Type B pancreatic cell (in vitro differentiated cells): ENCODE measurements at places on chromosomes 7 and 10. TPM values are rescaled to one million over a fixed set of nuclear protein-coding genes. Genes with fewer than 3 reads are reported as not detected.
A peak's percentile ranks its signal among the peaks of the same experiment; 100 is the strongest.

- no peak overlapping the region for H3K4me3 ChIP-seq
- peaks cover 3% of the 10 kb centered on the region for H3K4me1 ChIP-seq
- no peaks in the 10 kb centered on the region for H3K36me3 ChIP-seq
- no peak for DNase-seq
Observed at GRCh38 chr7:52584041-52584440, 451.4 kb upstream of the POM121L12 start.

DNA sequence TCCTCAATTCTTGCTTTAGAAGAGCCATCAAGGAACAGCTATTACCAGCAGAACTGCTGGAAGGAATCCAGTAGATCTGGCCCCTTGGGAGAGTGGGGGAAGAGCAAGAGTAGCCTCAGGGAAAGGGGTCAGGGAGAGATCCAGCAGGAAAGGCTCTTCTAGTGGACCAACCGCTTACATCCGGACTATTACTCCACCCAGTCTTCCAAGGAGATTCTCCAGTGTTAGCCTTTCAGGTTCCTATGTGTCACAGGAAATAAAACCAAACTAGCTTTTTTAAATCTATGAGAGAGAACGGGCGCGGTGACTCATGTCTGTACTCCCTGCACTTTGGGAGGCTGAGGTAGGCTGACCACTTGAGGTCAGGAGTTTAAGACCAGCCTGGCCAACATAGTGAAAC is 34.3 kb downstream of the TET1 start:
- H3K4me3 ChIP-seq, result no peak overlapping the region
- peak overlapping the region; percentile 53 for H3K27ac ChIP-seq
- no peak for DNase-seq
- H3K36me3 ChIP-seq, result peaks cover 6% of the 10 kb centered on the region
- H3K4me1 ChIP-seq, result peaks cover 22% of the 10 kb centered on the region

GRCh38 chr10:32002531-32002930 is 53.7 kb downstream of the KIF5B start:
- H3K27ac ChIP-seq, result no peak overlapping the region
- H3K36me3 ChIP-seq, result peaks cover 3% of the 10 kb centered on the region
- H3K27me3 ChIP-seq, result no peaks in the 10 kb centered on the region
- peaks cover 6% of the 10 kb centered on the region for H3K4me1 ChIP-seq
- DNase-seq, result no peak

DNA sequence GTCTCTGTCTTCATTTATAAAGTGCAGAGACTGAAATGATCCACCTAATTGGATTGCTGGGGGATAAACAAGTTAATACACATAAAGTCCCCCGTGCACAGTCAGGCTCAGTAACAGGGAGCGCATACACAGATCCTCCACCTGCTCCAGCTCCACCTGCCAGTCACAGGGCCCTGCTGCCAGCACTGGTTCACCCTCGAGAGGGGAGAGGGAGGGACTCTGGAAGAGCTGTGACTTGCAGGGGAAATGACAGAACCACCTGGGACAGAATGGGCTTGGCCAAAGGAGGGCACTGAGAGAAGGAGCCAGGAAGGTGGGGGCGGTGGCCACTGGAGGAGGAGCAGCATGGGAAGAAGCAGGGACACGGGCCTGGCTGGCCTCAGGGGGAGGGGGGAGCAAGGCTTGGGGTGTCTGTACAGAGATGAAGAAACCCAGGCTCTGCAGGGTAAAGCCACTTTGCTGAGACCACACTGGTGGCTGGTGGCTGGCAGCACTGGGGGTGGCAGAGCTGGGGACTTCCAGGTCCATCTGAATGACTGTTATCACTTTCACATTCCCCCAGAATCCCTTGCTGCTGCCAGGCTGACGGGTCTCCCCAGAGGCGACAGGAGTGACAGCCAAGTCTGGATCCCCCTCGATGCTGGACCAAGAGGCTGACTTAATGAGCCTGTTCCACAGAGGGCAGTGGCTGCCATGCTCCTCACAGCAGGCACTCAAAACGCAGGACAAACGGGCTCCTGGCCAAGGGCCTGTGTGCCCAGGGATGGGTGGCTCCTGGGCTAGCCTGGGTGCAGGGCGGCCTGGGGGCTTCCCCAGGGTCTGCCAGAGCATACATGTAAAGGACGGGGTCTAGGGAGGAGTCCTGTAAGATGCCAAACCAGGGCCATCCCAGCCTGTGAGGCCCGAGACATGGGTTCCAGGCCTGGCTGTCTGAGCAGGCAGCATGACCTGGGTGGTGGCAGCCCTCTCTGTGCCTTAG is 151.1 kb downstream of the SH3PXD2A start:
- H3K4me1 ChIP-seq, result no peaks in the 10 kb centered on the region
- no peak overlapping the region for H3K27ac ChIP-seq

- H3K27ac ChIP-seq, result no peak overlapping the region
- H3K27me3 ChIP-seq, result no peaks in the 10 kb centered on the region
- H3K36me3 ChIP-seq, result peaks cover 27% of the 10 kb centered on the region
- H3K4me1 ChIP-seq, result peaks cover 20% of the 10 kb centered on the region
Observed at GRCh38 chr10:11563936-11564335, 47.5 kb downstream of the USP6NL start.

DNA sequence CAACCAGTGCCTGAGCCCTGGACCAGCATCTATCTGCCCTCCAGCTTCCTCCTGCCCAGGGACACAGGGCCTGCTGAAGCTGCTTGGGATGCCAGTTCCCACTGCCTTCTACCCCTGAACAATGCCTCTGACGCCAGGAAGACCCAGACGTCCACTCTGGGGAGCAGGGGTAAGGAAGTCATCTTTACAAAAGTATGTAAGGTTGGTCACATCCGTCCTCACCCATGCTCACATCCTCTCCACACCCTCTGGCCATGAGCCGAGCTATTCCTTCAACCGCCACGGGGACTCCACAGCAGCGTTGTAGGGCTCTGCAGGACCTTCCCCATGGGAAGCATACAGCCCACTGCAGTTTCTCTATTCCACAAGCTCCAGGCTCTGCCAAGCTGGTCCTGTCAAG is 58.5 kb downstream of the CLRN3 start:
- no peaks in the 10 kb centered on the region for H3K36me3 ChIP-seq
- H3K4me3 ChIP-seq, result no peak overlapping the region
- H3K27me3 ChIP-seq, result peaks cover 48% of the 10 kb centered on the region
- no peak for DNase-seq

DNA sequence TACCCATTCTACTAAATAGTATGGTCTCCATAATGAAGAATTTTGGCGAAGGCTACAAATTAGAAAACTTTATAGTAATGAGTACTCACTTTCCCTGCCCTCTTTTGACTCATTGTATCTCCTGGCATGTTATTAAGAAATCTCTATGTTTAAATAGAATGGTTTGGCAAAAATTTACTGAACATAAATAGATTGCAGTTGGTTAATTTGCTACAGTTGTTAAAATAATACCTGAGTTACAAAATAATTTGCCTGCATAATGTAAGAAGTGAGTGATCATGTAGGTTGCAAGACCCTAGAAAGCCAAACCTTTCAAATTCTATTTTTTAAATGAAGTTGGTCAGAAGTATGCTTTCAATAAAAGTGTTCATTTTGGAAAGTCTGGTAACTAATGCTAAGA is 176.8 kb upstream of the AHR start:
- H3K27me3 ChIP-seq, result no peaks in the 10 kb centered on the region
- no peak for DNase-seq
- no peak overlapping the region for H3K4me3 ChIP-seq
- H3K4me1 ChIP-seq, result no peaks in the 10 kb centered on the region
- H3K27ac ChIP-seq, result no peak overlapping the region

GRCh38 chr10:50467209-50467608 is 156.5 kb downstream of the SGMS1 start:
- no peak for DNase-seq
- H3K4me3 ChIP-seq, result no peak overlapping the region
- no peaks in the 10 kb centered on the region for H3K27me3 ChIP-seq
- no peak overlapping the region for H3K27ac ChIP-seq
- H3K4me1 ChIP-seq, result peaks cover 19% of the 10 kb centered on the region

DNA sequence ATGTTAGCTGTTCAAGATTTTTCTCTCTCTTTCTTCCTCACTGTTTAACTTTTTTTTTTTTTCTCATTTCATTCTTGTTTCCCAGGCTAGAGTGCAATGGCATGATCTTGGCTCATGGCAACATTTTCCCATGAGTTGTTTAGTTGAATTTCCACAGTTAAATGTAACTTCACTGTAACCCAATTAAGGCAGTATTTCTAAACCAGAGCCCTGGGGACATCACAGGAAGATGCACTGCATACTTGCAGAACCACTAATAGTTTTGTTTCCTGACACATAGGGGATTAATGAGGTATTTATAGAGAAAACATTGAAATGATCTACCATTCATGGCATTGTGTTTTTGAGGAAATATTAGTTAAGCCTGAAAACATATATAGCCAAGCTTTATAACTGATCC is 795.6 kb upstream of the GHITM start:
- H3K4me3 ChIP-seq, result no peak overlapping the region
- no peak for DNase-seq
- peaks cover 5% of the 10 kb centered on the region for H3K27me3 ChIP-seq
- H3K4me1 ChIP-seq, result no peaks in the 10 kb centered on the region
- H3K27ac ChIP-seq, result no peak overlapping the region

GRCh38 chr7:8017423-8017822 is 48.8 kb downstream of the GLCCI1 start:
- peaks cover 11% of the 10 kb centered on the region for H3K36me3 ChIP-seq
- H3K27me3 ChIP-seq, result no peaks in the 10 kb centered on the region
- H3K4me1 ChIP-seq, result peaks cover 3% of the 10 kb centered on the region
- no peak for DNase-seq

DNA sequence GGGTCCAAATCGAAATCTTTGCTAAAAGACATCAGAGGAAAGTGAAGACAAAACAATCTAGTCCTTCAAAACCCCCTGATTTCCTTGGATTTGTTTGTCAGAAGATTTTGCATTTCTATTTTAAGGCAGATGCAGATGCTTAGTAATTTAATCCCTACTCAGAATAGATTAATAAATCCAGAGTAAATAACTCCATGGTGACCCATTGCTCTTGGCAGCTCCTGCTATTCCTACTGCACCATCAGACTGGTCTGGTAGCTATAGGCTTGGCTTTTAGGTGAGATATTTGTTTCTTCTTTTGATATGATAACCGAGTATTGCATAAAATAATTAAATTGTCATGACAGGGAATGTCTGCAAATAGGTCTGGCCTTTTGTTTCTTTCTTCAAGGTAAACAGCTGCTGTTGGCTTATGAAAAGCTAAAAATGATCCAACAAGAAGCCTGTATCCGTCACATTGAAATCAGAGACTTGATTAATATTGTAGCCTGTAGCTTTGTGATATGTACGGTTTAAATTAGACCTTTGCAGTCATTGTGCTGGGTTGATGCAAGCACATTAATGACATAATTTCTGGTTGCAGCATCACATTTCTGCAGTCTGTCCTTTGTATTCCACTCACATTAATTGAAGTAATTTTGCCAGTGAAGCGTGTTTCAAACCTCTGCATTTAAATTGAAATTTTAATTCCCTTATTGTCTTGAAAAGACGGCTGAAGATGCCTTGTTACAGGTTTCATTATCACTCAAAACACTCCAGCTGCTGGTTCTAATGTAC is 40.7 kb downstream of the EXOC4 start:
- H3K27ac ChIP-seq, result no peak overlapping the region
- H3K27me3 ChIP-seq, result no peaks in the 10 kb centered on the region
- H3K36me3 ChIP-seq, result peaks cover 29% of the 10 kb centered on the region
- no peak for DNase-seq
- peaks cover 5% of the 10 kb centered on the region for H3K4me1 ChIP-seq

DNA sequence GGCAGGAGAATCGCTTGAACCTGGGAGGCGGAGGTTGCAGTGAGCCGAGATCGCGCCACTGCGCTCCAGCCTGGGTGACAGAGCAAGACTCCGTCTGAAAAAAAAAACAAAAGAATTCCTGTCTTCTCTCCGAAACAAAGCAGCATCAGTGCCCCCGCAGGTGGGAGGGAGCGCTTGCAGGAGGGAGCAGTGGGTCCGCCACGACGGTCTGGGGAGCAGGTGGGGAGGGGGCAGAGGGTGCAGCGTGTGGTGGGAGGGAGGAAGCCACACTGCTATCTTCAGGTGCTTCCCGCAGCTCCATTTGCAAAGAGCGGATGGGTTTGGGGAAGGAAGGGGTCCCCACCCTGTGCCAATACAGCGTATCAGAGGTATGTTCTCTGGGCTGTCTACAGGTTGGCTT is 31.7 kb downstream of the LIMK1 start:
- H3K36me3 ChIP-seq, result peaks cover 11% of the 10 kb centered on the region
- no peak overlapping the region for H3K27ac ChIP-seq

DNA sequence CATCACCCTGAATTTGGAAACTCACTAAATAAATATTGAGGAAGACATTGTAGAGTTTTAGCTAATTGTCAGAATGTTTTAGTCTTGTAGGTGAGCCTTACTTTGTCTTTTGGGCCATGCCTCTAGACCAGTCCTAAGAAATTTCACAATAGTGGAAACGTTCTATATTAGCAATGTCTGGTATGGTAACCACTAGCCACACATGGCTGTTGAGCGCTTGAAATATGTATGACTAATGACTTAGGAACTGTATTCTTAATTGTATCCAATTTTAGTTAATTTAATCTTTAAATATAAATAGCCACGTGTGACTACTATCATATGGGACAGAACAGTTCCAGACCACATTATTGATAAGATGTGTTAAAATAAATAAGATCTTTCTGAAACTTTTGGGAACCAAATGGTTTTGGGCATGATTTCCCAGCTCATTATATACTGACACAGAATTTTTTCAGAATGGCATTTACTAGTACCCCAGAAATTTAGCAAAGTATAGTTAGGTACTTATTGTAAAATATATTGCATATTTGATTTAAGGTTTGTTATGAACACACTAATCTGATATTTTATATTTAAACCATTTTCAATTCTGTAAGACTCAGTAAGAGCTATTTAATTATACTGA is 95.0 kb downstream of the VPS50 start:
- DNase-seq, result no peak
- no peak overlapping the region for H3K27ac ChIP-seq
- no peaks in the 10 kb centered on the region for H3K4me1 ChIP-seq
- H3K36me3 ChIP-seq, result peaks cover 4% of the 10 kb centered on the region
- H3K4me3 ChIP-seq, result no peak overlapping the region
- no peaks in the 10 kb centered on the region for H3K27me3 ChIP-seq

DNA sequence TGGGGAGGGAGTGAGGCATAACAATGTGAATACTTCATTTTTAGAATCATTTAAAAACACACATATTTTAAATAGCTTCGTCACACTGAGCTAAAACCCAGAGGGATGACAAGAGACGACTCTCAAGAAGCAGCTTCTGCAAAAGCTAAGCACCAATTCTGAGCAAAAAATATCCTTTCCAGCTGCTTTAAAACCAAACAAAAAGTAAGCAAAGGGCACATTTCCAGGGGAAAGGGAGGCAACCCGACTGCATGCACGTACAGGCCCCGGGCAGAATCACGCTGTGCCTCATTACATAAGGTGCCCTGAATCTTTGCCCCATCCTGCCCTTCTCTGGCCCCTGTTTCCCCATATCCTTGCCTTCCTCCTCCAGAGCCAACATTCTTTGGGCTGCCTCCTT is 78.4 kb downstream of the DGKI start:
- no peak for DNase-seq
- no peaks in the 10 kb centered on the region for H3K4me1 ChIP-seq
- H3K27me3 ChIP-seq, result peaks cover 2% of the 10 kb centered on the region
- no peak overlapping the region for H3K27ac ChIP-seq
- H3K36me3 ChIP-seq, result no peaks in the 10 kb centered on the region

The PSMC2 gene
- 108 and 109 TPM in 2 replicates for total RNA-seq

The CFAP69 gene
- total RNA-seq, result 4.4 and 6.2 TPM in 2 replicates

The COL17A1 gene
- total RNA-seq, result 14.5 and 94.1 TPM in 2 replicates

The SFTPA2 gene
- total RNA-seq, result 0.99 and 4.0 TPM in 2 replicates

The AKR1D1 gene
- 0.57 TPM in 1 of 2 replicates, not detected in the other for total RNA-seq

The MYOF gene
- total RNA-seq, result 49.4 and 79.8 TPM in 2 replicates

The PNLIP gene
- not detected in 2 replicates for total RNA-seq

The PLEKHS1 gene
- 0.12 and 0.45 TPM in 2 replicates for total RNA-seq
